ENCODE measurements at places on chromosomes 1 and 21.
A peak's percentile ranks its signal among the peaks of the same experiment; 100 is the strongest.

DNA sequence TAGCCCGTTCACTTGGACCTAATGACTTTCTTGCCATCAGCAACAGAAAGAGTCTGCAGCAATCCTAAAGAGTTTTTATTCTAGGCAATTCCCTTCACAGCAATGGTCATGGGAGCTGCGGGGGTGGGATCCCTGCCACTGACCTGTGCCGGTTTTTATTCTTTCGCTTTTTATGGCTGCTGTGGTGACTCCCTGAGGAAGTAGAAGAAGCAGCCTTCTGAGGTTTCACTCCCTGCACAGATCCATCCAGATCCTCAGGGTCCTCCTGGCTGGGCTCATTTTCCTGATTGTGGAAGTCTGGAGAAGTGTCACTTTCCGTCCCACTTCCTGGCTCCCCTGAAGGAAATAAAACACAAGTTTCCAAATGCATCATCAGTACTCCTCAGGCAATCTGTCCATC is 12.9 kb downstream of the MEAF6 start:
- no peak for DNase-seq

DNA sequence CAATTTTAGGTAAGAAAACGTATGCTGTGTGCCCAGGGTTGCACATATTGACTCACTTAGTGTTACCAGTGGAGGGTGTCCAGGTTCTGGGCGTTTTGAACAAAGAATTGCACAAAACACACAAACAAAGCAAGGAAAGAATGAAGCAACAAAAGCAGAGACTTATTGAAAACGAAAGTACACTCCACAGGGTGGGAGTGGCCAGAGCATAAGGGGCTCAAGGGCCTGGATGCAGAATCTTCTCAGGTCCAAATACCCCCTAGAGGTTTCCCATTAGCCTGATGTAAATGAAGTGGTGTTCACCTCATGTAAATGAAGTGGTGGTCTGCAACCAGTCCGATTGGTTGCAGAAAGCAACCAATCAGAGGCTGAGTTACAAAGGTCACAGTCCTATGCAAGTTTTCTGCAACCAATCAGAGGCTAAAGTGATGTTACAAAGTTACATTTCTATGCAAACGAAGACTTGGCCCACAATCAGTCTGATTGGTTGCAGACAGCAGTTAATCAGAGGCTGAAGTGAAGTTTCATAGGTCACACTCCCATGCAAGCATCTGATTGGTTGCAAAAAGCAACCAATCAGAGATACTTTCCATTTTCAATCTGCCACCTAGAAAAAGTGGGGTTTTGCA is 228.3 kb downstream of the ST6GALNAC3 start:
- DNase-seq = no peak

DNA sequence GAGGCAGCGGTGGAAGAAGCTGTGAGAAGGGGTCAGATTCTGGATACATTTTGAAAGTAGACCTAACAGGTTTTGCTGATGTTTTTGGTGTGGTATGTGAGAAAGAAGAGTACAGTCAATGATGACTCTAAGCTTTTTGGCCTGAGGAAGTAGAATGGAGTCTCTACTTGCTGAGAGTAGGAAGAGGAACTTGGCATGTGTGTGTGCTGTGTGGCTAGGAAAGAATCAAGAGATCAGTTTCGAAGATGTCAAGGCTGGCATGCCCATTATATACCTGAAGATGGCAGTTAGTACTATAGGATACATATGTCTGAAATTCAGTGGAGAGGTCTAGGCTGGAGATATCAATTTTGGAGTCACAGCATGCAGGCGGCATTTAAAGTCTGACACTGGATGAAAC is 64.4 kb downstream of the MAB21L3 start:
- DNase-seq = peak; percentile 23

- DNase-seq = peak; percentile 91
These were observed 23.8 kb downstream of the KNCN start for GRCh38 chr1:46527474-46528296.

GRCh38 chr1:58887059-58887458 is 103.2 kb upstream of the JUN start:
- DNase-seq = peak; percentile 74

GRCh38 chr21:35357041-35357780 is 308.1 kb upstream of the RUNX1 start:
- DNase-seq = no peak

GRCh38 chr1:158043232-158043631 is 49.8 kb downstream of the KIRREL1 start:
- no peak for DNase-seq

- DNase-seq = no peak
These were observed 287.9 kb downstream of the LTN1 start for GRCh38 chr21:28704746-28705145.

DNA sequence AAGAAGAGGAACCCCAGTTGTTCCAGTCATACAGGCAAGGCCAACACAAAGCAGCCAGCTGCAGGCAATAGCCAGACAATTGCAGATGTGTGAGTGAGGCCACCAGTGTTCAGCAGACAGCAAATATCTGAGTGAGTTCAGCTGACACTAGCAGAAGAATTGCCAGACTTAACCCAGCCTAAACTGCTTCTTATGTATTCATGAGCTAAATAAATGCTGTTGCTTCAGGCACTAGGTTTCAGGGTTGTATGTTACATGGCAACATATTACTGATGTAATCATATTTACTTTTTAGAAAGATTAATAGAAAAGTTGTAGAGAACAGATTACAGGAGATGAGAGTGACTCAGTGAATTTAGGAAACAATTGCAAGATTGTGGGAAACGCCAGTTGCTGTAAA is 129.8 kb upstream of the CHODL start:
- DNase-seq = no peak

- peak; percentile 60 for DNase-seq
These were observed 642 bp downstream of the SLC30A7 start for GRCh38 chr1:100896481-100896982.

- DNase-seq = no peak
These were observed 27.7 kb downstream of the TNR start for GRCh38 chr1:175715742-175716141.

- peak; percentile 26 for DNase-seq
These were observed 1.8 kb downstream of the SFT2D2 start for GRCh38 chr1:168227620-168228019.

DNA sequence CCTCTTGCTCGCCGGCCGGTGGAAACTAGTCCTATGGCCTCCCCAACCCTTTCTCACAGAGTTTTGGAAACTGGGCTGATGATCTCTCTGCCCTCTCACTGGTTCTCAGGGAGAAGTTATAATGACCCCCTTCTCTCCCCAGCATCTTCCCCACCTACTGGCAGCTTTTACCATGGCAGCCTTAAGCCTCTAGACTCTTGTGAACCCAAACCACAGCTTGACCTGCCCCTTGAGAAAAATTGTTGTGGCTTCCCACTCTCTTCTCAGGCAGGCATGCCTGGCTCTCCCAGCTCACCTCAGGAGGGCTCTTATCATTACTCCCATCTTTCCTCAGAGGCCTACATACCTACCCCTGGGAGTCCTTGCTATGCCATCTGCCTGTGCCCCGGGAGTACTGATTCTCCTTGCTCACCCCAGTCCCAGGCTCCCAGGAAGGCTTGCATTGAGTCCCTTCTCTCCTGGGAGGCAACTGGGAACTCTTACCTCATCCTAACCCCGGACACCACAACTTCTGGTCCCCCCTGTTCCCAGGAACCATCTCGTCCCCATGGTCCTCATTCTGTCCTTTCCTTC is 1.6 kb downstream of the NSUN4 start:
- no peak for DNase-seq

DNA sequence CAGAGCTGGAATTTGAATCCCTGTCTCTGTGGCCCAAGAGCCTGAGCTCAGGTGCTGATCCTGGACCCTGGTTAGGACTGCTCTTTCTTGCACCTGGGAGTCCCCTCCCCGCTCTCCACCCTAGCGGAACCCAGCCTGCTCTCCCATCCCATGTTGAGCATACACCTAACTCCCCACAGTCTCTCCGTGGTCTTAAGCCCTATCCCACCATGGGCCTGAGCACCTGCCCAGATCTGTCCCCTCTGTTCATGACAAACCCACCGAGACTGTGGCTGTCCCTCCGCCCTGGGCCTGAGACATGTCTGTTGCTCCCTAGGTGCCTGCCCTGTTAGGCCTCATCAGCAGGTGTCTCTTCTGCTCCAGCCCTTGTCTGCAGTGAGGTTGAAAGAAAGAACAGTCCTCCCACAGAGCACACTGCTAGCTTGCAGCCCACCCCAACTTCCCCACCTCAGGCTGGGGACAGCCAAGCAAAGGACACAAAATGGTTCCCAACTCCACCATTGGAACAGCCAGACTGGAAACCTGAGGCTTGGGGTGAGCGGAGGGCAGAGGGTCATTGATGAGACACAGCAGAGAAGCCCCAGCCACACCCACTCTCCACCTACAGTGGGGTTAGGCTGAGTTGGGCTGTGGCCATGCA is 118.5 kb downstream of the MATN1 start:
- DNase-seq = no peak

GRCh38 chr1:147516157-147516917 is 25.0 kb upstream of the BCL9 start:
- no peak for DNase-seq

- no peak for DNase-seq
These were observed 114.3 kb downstream of the PEX14 start for GRCh38 chr1:10589074-10589473.

DNA sequence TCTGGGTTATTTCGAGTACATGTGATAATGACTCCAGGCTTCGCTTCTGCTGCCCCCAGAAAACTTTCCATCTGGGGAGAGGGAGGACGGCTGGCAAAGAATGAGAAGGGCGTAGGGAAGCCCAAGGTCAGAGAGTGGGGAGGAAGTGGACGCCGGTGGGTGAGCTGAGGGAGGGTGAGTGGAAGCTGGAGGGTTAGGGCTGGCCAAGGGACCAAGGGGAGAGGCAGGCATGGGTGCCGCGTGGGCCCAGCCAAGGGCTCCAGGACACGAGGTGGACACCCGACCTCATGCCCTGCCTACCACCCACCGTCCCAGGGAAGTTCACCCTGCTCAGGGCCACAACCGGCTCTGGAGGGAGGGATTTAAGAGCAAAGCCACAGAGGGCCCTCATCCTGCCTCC is 75.8 kb downstream of the CASZ1 start:
- no peak for DNase-seq

DNA sequence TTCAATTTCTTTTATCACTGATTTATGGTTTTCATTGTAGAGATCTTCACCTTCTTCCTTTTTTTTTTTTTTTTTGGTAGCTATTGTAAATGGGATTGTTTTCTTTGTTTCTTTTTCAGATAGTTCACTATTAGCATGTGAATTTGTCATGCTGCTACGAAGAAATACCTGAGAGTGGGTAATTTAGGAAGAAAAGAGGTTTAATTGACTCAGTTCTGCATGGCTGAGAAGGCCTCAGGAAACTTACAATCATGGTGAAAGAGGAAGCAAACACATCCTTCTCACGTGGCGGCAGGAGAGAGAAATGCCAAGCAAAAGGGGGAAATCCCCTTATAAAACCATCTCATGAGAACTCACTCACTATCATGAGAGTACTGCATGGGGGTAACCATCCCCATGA is 66.4 kb downstream of the DAB1 start:
- no peak for DNase-seq

DNA sequence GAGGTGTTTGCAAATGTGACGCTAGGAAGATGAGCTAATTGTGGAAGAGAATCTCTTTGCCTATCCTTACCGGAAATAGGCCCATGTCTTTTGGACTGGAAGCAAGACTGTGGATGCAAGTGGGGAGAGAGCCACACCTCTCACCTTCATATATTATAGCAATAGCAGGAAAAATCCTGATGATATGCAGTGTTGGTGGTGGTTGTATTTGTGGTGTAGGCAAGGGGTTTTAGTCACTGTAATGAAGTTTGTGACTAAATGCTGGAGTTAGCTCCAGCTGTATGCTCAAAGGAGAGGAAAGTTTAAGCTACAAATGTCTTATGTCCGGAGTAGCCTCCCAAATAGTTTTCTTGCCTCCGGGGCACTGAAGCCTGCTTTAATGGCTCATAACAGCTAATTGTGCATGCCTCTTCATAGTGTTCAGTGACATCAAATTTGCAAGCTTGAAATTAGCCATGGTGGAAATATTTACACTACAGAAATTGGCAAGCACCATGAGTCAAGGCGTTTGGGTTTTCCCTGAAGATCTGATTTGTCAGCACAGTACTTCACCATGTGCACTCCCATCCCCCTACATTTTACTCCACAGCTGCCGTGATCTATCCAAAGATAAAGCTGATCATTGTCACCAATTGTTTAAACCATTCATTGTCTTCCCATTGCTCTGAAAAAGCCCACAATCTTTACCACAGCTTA is 102.6 kb upstream of the ZNF644 start:
- no peak for DNase-seq

DNA sequence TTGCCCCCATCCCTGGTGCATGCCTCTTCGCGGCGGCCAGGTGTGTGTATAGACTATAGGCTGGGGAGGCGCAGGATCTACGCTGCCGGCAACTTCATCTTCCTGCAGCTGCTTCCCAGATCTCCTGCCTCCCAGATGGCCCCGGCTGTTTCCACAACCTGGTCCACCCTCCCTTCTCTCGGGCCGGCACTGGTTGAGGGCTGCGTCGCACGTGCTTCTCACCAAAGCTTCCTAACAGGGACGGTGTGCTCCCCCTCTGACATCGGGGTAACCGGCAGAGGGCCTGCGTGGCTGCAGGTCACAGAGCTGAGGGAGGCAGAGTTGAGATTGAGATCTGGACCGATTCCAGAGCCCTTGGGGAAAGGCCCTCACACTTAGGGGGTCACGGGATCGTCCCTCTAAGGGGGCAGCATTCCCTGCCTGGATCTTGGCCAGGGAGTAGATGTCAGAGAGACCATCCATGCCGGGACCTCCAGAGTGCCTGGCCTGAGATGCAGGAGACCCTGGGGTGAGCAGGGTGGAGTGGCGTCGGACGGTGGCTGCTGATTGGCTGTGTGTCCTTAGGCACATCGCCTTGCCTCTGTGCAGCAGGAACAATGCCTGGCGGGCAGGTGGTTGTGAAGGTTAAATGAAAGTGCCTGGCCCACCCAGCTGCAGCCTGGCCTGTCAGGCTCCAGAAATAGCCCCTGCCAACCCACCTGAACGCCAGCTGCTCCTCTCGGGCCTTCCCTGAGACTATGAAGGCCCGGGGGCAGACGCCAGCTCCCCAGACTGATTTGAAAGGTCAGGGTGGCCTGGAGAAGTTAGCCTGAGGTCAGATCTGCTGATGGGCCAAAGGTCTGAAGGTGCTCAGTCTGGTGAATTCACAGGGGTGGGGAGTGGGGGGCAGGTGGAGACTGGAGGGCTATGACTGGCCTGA is 6.1 kb upstream of the MASP2 start:
- DNase-seq = no peak

DNA sequence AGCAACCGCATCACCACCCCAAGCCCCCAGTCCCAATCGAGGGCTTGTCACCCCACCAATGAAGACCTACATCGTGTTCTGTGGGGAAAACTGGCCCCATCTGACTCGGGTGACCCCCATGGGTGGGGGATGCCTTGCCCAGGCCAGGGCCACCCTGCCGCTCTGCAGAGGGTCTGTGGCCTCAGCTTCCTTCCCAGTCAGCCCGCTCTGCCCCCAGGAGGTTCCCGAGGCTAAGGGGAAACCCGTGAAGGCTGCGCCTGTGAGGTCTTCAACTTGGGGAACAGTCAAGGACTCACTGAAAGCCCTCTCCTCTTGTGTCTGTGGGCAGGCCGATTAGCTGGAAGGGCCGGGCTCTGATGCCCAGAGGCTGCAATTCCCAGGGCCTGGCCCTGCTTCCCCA is 2.0 kb downstream of the SRARP start:
- no peak for DNase-seq
